T-cell (primary cell): ENCODE measurements at places on chromosomes 7 and 10.
A peak's percentile ranks its signal among the peaks of the same experiment; 100 is the strongest.

GRCh38 chr7:129433847-129434674 lies at the start of gene STRIP2:
Gene STRIP2 (plus strand): TSS chr7:129434432. CDS start chr7:129434473, 41 bp downstream.
- H3K4me3 ChIP-seq: peak within 1 kb of the TSS; percentile 65
- peak; percentile 89 for DNase-seq
- H3K4me1 ChIP-seq: peaks cover 15% of the 10 kb centered on the region
- H3K27me3 ChIP-seq: peaks cover 25% of the 10 kb centered on the region

- no peaks in the 10 kb centered on the region for H3K36me3 ChIP-seq
- H3K4me1 ChIP-seq: no peaks in the 10 kb centered on the region
- no peak overlapping the region for H3K27ac ChIP-seq
- no peak overlapping the region for H3K4me3 ChIP-seq
- H3K27me3 ChIP-seq: no peaks in the 10 kb centered on the region
Measured at GRCh38 chr7:148547951-148548350, 42.6 kb upstream of the C7orf33 start.

- DNase-seq: no peak
- no peaks in the 10 kb centered on the region for H3K4me1 ChIP-seq
- no peak overlapping the region for H3K4me3 ChIP-seq
- H3K27me3 ChIP-seq: no peaks in the 10 kb centered on the region
- no peak overlapping the region for H3K27ac ChIP-seq
Measured at GRCh38 chr7:51847461-51848134, 531.0 kb upstream of the COBL start.

DNA sequence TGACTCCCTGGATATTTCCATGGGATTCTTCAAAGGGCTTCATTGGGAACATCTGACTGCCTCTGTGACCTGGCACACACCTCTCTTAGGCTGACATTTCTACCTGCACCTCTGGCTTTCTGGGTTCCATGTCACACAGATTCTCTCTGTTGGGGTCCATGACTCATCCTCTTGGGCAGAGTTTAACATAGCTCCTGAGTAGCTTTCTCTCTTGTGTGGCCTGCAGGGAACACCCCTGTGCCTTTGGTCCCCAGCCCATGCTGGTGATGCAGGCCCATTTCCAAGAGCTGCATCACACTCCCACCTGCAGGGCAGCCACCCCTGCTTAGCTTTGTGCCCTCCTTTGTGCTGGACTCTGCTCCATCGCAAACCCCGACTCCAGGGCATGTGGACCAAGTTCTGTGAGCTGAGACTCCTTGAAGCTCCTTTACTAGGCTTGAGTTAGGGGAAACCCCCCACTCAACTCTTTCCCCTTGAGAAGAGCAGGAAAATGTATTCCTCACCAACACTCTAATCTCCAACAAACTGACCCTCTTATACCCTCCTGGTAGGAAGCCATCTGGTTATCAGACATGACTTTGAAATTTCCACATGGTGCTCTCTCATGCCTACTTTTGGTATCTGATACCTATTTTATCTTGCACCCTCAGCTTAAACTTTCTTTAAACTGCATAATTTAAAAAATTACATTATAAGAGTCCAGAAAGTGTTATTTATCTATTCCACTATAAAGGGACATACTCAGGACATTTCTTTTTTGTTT lies 93.3 kb downstream of the ZNF777 start:
- no peak overlapping the region for H3K27ac ChIP-seq
- H3K4me1 ChIP-seq: no peaks in the 10 kb centered on the region
- DNase-seq: no peak
- no peaks in the 10 kb centered on the region for H3K27me3 ChIP-seq
- no peaks in the 10 kb centered on the region for H3K36me3 ChIP-seq
- no peak overlapping the region for H3K4me3 ChIP-seq

DNA sequence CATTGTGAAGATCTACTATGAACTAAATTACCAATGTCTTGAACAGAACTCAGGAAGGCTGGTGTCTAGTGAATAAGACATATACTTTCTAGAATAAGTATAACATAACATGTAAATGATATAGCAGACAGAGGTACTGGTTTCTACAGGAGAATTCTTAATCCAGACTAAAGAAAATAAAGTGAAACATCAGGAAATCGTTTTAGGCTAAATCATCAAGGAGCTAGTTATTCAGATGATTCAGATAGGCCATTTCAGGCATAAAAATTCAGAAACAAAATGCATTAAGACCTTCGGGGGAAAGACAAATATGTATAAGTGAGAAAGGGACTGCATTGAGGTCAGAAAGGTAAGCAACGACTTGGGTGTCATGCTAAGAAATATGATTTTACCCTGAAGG lies 170.6 kb downstream of the LRRN3 start:
- H3K4me1 ChIP-seq: no peaks in the 10 kb centered on the region
- H3K36me3 ChIP-seq: no peaks in the 10 kb centered on the region
- no peaks in the 10 kb centered on the region for H3K27me3 ChIP-seq
- no peak for DNase-seq

DNA sequence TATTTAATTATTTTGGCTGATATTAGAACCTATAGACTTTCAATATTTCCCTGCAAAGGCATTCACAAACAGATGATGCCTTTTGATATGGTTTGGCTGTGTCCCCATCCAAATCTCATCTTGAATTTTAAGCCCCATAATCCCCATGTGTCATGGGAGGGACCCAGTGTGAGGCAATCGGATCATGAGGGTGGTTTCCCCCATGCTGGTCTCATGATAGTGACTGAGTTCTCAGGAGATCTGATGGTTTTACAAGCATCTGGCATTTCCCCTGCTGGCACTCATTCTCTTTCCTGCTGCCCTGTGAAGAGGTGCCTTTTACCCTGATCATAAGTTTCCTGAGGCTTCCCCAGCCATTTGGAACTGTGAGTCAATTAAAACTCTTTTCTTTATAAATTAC lies 9.3 kb upstream of the PNLIPRP3 start:
- no peak overlapping the region for H3K4me3 ChIP-seq
- no peaks in the 10 kb centered on the region for H3K27me3 ChIP-seq
- H3K27ac ChIP-seq: no peak overlapping the region
- no peaks in the 10 kb centered on the region for H3K4me1 ChIP-seq
- H3K36me3 ChIP-seq: no peaks in the 10 kb centered on the region

DNA sequence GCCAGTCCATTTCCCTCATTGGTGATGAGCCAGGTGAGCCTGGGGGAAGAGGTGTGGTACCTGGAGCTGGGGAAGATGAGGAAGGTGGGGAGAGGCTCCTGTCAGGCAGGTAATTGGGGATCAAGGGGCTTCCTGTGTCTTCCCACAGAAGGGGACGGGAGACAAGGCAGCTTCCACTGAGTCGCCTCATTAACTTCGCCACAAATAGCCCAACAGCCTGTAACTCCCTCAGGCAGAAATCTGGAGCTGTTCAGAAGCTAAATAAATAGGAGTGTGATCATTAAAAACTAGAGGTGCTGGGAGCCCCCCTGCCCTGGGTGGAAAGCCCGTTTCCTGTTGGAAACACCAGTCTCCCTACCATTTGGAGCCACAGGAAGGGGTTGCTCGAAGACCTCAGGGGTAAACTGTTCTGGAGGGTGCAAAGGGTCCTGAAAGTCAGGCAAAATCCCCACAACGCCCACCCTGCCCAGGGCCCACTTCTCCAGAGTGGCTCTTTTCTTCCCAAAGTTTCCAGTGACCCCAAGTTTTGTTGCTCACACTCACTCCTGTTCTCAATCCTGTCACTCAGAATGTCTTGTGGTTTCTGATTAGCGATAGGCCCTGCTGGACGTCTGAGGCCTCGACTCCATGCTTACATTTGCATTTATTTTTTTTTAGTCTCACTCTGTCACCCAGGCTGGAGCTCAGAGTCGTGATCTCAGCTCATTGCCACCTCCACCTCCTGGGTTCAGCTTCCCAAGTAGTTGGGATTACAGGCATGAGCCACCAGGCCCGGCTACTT lies 25.7 kb downstream of the UNC5B start:
- H3K4me3 ChIP-seq: no peak overlapping the region
- H3K4me1 ChIP-seq: no peaks in the 10 kb centered on the region
- H3K36me3 ChIP-seq: no peaks in the 10 kb centered on the region
- peaks cover 27% of the 10 kb centered on the region for H3K27me3 ChIP-seq
- DNase-seq: no peak

- H3K4me1 ChIP-seq: no peaks in the 10 kb centered on the region
- no peaks in the 10 kb centered on the region for H3K36me3 ChIP-seq
- no peak overlapping the region for H3K27ac ChIP-seq
- no peak overlapping the region for H3K4me3 ChIP-seq
Measured at GRCh38 chr10:123996302-123996701, 97.1 kb downstream of the CHST15 start.

GRCh38 chr10:128713471-128713870 lies 587.2 kb upstream of the MKI67 start:
- H3K4me1 ChIP-seq: no peaks in the 10 kb centered on the region
- no peak overlapping the region for H3K27ac ChIP-seq
- peaks cover 31% of the 10 kb centered on the region for H3K27me3 ChIP-seq
- H3K36me3 ChIP-seq: no peaks in the 10 kb centered on the region

- H3K4me1 ChIP-seq: no peaks in the 10 kb centered on the region
- H3K36me3 ChIP-seq: no peaks in the 10 kb centered on the region
- H3K27me3 ChIP-seq: no peaks in the 10 kb centered on the region
- no peak for DNase-seq
Measured at GRCh38 chr10:127907411-127908105, 655 bp downstream of the PTPRE start.

DNA sequence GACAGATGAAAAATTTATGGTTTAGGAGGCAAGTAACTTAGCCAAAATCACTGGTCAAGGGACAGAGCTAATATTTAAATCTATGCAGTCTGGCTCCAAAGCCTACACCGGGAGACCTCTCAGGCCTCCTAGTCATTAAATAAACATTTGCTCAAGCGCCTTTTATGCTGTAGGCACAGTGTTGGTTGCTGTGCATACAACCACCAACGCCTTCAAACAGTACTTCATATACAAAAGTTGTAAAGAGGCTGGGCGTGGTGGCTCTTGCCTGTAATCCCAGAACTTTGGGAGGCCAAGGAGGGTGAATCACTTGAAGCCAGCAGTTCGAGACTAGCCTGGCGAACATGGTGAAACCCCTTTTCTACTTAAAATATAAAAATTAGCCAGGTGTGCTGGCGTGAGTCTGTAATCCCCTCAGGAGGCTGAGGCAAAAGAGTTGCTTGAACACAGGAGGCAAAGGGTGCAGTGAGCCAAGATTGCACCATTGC lies 159.8 kb downstream of the MAGI2 start:
- no peaks in the 10 kb centered on the region for H3K4me1 ChIP-seq
- no peak for DNase-seq
- H3K27me3 ChIP-seq: no peaks in the 10 kb centered on the region

DNA sequence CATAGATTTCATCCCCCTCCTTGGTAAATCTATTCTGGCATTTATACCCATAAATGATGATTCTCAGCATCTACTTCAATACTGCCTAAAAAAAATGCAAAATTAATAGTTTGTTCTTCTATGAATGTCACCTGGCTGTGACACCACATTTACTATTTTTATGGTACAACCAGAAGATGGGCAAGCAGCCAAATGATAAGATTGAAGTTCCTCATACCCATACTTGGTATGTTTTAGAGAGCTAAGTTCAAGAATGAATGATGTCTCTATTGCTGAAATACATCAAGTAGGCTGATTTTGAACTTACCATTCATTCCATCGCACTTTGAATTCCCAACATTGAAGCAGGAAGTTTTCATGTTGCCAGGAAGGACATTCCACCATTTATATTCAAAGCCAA lies 134.2 kb downstream of the ELAPOR2 start:
- H3K27ac ChIP-seq: no peak overlapping the region
- no peaks in the 10 kb centered on the region for H3K27me3 ChIP-seq
- H3K36me3 ChIP-seq: peaks cover 2% of the 10 kb centered on the region
- no peaks in the 10 kb centered on the region for H3K4me1 ChIP-seq
- no peak for DNase-seq

GRCh38 chr7:152180587-152180986 lies 155.1 kb downstream of the GALNT11 start:
- H3K4me3 ChIP-seq: no peak overlapping the region
- no peak for DNase-seq
- no peaks in the 10 kb centered on the region for H3K27me3 ChIP-seq
- H3K4me1 ChIP-seq: no peaks in the 10 kb centered on the region
- H3K27ac ChIP-seq: no peak overlapping the region
- peaks cover 84% of the 10 kb centered on the region for H3K36me3 ChIP-seq

DNA sequence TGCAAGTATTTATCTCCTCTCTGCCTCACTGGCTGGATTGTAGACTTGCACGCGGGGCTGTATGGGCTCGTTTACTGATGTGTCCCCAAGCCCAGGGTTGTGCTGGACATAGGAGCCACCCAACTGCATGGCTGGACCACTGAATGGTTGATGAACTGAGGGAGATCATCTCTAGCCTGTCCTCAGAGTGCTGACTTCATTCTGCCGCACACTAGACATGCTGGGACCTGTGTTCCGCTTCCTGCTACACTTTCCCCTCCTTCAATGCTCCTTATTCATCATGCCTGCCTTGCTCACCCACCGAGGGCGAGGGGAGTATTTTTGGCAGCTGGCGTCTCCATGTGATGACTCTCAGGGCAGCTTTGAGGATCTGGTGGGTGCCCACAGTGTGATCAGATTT lies 440.2 kb downstream of the GLRX3 start:
- no peak for DNase-seq
- H3K36me3 ChIP-seq: no peaks in the 10 kb centered on the region
- H3K4me1 ChIP-seq: no peaks in the 10 kb centered on the region
- H3K4me3 ChIP-seq: no peak overlapping the region
- no peak overlapping the region for H3K27ac ChIP-seq
- peaks cover 4% of the 10 kb centered on the region for H3K27me3 ChIP-seq

DNA sequence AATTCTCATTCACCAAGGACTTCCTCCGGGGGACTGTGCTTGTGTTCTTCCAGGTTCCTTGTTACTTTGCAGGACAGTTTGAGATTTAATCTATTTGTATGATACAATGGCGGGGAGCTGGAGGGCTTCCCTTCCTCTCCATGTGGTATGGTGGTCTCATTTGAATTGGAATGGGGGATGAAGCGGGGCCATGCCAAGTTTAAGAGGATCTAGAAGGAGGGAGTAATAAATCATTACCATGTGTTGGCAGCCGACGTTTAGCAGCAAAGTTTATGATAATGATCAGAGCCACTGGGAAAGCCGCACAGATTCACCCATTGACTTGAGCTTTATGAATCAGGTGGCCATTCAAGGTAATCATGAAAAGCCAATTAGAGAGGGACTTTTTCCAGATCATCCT lies 355.1 kb upstream of the MGMT start:
- no peak overlapping the region for H3K27ac ChIP-seq
- no peak for DNase-seq
- H3K4me1 ChIP-seq: no peaks in the 10 kb centered on the region
- peaks cover 6% of the 10 kb centered on the region for H3K27me3 ChIP-seq

DNA sequence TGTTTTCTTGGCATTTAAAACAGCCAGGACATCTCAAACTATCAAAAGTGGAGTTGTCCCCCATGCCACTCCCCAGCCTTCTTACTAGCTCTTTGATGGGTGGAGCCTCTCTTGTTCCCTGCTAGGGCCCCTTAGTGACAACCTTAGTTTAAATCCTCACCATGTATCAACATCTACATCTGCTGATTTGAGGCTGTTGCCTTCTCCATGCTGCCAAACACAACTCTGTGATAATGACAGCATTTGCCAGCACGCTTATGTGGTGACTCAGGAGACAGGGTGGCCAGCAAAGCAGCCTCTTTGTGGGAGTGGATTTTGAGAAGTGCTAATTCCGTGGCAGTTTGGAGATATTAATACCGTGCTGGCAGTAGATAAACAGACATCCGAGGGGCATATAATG lies 145.4 kb downstream of the LRRC4 start:
- no peak for DNase-seq
- no peaks in the 10 kb centered on the region for H3K27me3 ChIP-seq
- H3K4me1 ChIP-seq: no peaks in the 10 kb centered on the region
- H3K36me3 ChIP-seq: peaks cover 4% of the 10 kb centered on the region
- H3K27ac ChIP-seq: no peak overlapping the region
